Activated T-helper 2 cell treated with anti-CD3 and anti-CD28 coated beads, Interferon-gamma antibody, Interleukin-2, Interleukin-4, amounts not matched to agents 10 μg/mL and 5 μg/mL and 100 μg/mL, durations not matched to agents 14 hours and 24 hours and 36 hours (primary cell): ENCODE measurements at places on chromosomes 4 and X. TPM values are rescaled to one million over a fixed set of nuclear protein-coding genes. Genes with fewer than 3 reads are reported as not detected.

The HTN1 gene
- not detected in 2 replicates for total RNA-seq

DNA sequence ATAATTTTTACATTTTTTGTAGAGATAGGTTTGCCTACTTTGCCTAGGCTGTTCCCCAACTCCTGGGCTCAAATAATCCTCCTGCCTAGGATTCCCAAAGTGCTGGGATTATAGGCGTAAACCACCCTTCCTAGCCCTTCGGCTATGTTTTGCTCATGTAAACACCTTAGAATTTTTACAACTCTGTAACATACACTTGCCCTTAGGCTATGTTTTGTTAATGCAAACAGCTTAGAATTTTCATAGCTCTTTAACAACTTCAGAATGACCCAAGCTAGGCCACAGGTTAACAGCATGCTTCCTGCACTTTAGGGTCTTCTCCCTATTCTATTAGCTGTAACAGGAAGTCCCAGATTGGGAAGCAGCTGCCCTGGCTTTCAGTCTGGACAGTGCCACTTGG lies 24.2 kb downstream of the KLHL15 start:
- no peaks in the 10 kb centered on the region for H3K27me3 ChIP-seq
- H3K4me1 ChIP-seq = peaks cover 21% of the 10 kb centered on the region
- DNase-seq = no peak
- no peak overlapping the region for H3K27ac ChIP-seq
- H3K4me3 ChIP-seq = no peak overlapping the region
- peaks cover 37% of the 10 kb centered on the region for H3K36me3 ChIP-seq

DNA sequence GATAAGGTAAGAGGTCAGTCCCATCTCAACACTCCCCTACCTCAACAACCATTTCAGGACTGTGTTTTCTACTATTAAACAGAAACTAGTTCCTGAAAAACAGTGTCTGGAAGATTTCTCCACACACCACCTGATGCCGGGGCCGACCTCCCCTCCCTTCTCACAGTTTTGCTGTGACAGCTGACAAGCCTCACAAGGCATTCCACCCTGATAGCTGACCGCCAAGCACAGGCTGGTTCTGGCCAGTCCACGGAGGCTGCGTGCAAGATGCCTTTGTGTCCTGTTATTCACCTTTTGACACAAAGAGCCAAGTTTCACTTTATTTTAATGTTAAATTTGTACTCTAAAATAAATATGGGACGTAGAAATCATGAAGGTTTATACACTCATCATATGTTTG lies 758.6 kb downstream of the PDHA2 start:
- no peaks in the 10 kb centered on the region for H3K36me3 ChIP-seq
- no peaks in the 10 kb centered on the region for H3K27me3 ChIP-seq
- no peaks in the 10 kb centered on the region for H3K4me1 ChIP-seq
- H3K27ac ChIP-seq = no peak overlapping the region
- H3K4me3 ChIP-seq = no peak overlapping the region

The DSPP gene
- not detected in 2 replicates for total RNA-seq

The PAGE4 gene
- total RNA-seq = not detected in 2 replicates

DNA sequence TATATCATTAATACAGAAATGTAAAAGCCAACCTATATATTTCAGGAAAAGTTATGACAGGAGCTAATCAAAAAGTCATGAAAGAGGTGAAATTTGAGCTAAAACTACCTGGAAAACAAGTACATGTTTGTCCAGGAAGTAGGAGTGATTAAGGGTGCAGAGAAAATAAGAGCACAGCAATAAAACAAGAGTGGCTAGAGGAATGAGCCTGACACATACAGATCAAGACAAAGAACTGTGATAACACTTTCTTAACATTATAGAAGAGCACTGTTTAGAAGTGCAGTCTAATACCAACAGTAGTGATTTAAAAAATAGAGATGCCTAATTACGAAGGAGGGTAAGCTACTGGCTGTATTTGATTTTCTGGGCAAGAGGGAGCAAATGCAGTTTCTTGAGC lies 125.1 kb downstream of the WDFY3 start:
- no peaks in the 10 kb centered on the region for H3K36me3 ChIP-seq
- no peaks in the 10 kb centered on the region for H3K4me1 ChIP-seq
- DNase-seq = no peak
- no peak overlapping the region for H3K27ac ChIP-seq
- no peak overlapping the region for H3K4me3 ChIP-seq

DNA sequence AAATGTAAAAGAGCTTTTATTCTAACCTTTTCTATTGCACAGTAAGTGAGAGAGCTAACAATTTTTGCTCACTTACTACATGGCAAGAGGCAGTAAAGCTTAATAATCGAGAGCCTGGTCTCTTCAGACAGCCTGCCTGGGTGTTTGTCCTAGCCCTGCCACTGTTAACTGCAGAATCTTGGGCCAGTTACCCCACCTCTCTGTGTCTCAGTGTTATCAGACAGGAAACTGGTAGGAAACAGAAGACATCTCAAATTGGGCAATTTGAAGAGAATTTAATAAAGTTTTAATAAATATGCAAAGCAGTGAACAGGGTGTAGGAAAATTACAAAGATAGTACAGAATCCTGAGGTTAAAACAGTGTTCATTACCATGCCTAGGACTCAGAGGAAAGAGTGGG lies 13.4 kb downstream of the STAP1 start:
- H3K4me1 ChIP-seq = peaks cover 47% of the 10 kb centered on the region
- H3K36me3 ChIP-seq = peaks cover 51% of the 10 kb centered on the region

The SHOX gene
- total RNA-seq = not detected in 2 replicates

DNA sequence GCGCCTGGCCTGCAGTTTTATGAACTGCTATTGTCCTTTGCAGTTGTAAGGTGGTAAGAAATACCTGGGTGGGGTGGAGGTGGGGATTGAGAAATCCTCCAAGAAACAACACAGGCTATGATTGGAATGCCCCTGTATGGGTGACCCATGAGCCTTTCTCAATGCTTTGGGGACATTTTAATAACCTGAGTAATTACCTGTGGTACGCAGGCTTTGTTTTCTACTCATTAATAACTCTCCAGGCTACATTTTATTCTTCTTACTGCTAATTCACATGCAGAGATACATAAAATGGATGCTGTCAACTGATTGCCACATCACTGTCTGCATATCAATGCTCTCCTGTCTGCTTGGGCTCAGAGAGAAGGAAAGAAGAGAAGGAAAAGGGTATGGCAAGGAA lies 41.8 kb downstream of the PHEX start:
- H3K36me3 ChIP-seq = peaks cover 5% of the 10 kb centered on the region
- no peaks in the 10 kb centered on the region for H3K27me3 ChIP-seq
- H3K27ac ChIP-seq = no peak overlapping the region
- no peak for DNase-seq
- H3K4me3 ChIP-seq = no peak overlapping the region

DNA sequence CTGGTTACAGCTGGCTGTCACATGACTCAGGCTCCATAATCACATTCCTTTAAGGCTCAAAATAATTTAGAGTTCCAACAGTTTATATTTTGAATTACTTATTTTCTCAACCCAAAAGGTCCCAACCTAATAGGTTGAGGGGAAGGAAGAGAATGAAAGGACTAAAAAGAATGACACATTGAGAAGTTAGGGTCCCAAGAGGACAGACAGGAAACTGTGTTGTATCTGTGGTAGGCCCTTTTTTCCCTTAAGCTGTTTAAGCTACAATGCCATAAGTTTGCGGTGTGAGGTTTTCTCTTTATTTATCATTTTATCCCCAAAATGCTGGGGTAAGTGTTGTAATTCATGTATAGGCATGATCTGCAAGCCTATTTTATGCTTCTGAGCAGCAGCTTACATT lies 290.2 kb downstream of the ZNF674 start:
- H3K27me3 ChIP-seq = no peaks in the 10 kb centered on the region
- no peak overlapping the region for H3K27ac ChIP-seq
- peaks cover 1% of the 10 kb centered on the region for H3K4me1 ChIP-seq

- H3K4me1 ChIP-seq = no peaks in the 10 kb centered on the region
- no peaks in the 10 kb centered on the region for H3K36me3 ChIP-seq
- no peaks in the 10 kb centered on the region for H3K27me3 ChIP-seq
- H3K4me3 ChIP-seq = no peak overlapping the region
- no peak for DNase-seq
- no peak overlapping the region for H3K27ac ChIP-seq
These were observed 1310.7 kb upstream of the TENM3 start for GRCh38 chr4:180932370-180933001.

DNA sequence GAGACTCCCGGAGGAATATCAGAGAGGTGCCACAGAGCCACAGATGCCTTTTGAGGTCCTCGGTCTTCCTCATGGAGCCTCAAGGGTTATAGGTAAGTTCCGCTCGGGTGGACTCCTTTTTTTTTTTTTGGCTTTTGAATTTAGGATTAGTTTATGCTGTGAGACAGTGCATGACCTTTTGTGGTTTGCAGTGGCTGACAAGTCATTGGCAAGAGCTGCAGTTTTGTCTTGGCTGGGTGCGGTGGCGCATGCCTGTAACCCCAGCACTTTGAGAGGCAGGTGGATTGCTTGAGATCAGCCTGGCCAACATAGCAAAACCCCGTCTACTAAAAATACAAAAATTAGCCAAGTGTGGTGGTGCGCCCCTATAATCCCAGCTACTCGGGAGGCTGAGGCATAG lies 4.5 kb upstream of the GRSF1 start:
- H3K4me1 ChIP-seq = peaks cover 28% of the 10 kb centered on the region
- no peak overlapping the region for H3K4me3 ChIP-seq
- no peak for DNase-seq
- H3K27me3 ChIP-seq = no peaks in the 10 kb centered on the region
- H3K27ac ChIP-seq = peak overlapping the region; percentile 30
- H3K36me3 ChIP-seq = no peaks in the 10 kb centered on the region

The TLR8 gene
- total RNA-seq = not detected in 2 replicates

DNA sequence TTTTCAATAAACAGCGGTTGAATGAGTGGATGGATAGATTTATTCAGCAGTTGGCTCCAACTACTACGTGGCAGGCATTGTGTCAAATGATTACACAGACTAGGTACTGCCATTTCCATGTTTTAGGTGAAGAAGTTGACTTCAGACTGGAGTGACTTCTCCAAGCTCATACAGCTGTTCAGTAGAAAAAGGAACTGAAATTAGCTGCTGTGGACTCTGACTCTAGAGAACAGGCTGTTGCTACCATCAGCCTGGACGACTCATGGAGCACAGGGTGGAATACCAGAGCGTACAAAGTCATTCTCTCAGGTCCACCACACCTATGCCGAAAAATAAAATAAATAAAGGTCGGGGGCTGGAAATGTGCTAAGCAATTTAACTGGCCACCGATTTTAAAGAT lies 45.3 kb downstream of the TENM3 start:
- no peak for DNase-seq
- H3K36me3 ChIP-seq = no peaks in the 10 kb centered on the region
- H3K4me1 ChIP-seq = no peaks in the 10 kb centered on the region
- H3K27ac ChIP-seq = no peak overlapping the region

DNA sequence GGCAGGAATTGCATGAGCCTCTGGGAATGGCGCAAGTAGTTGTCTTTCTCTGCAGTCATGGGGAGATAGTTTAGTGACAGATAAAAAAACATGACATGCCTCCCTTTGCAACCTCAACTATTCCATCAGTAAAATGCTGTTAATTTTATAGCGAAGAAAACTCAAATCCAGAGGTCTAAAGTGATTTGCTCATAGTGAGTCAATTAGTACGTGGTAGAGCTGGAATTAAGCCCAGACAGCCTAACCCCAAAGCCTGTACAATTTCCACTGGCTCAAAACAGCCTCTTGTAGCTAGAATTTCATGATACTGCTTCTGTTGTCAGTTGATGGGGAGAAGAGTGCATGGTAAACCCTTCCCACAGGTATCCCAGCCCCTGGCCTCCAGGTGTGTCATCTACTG lies 81.3 kb upstream of the TRPC5 start:
- H3K4me3 ChIP-seq = no peak overlapping the region
- no peak for DNase-seq
- no peak overlapping the region for H3K27ac ChIP-seq
- H3K36me3 ChIP-seq = no peaks in the 10 kb centered on the region

DNA sequence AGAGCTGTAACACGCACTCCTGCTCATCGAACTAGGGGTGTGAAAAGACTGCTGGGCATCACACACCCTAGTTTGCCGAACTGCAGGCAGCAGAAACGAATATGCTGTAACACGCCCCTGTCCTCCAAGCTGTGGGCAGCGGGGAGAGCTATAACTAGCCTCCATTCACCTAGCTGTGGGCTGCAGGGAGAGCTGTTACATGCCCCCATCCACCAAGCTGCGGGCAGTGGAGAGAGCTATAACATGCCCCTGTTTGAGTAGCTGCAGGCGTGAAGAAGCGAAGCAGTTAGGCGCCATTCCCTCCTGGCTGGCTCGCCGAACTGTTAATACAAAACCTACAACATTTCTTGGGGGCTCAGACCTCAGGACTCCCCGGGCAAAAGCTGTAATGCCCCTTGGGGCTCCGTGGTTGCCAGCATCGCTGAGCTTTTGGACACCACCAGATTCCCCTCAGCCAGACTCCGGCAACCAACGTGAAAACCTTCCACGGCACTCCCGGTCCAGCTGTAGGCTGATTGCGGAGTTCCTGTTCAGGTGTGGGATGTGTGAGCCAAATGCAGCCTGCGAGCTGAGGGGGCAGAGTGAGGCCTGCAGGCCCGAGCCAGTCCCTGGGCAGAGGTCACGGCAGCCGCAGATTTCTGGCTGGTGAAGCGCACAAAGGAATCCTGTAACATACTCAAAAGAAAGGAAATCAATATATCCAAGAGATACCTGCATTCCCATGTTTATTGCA lies 41.1 kb upstream of the ANKRD17 start:
- H3K36me3 ChIP-seq = no peaks in the 10 kb centered on the region
- no peak overlapping the region for H3K27ac ChIP-seq
- H3K4me3 ChIP-seq = no peak overlapping the region
- H3K4me1 ChIP-seq = no peaks in the 10 kb centered on the region

The F8A2 gene
- not detected in 2 replicates for total RNA-seq

The CDX4 gene
- not detected in 2 replicates for total RNA-seq

GRCh38 chrX:77143907-77144306 lies 303.3 kb upstream of the FGF16 start:
- no peaks in the 10 kb centered on the region for H3K27me3 ChIP-seq
- DNase-seq = no peak
- no peaks in the 10 kb centered on the region for H3K36me3 ChIP-seq
- no peak overlapping the region for H3K4me3 ChIP-seq
- H3K4me1 ChIP-seq = no peaks in the 10 kb centered on the region

DNA sequence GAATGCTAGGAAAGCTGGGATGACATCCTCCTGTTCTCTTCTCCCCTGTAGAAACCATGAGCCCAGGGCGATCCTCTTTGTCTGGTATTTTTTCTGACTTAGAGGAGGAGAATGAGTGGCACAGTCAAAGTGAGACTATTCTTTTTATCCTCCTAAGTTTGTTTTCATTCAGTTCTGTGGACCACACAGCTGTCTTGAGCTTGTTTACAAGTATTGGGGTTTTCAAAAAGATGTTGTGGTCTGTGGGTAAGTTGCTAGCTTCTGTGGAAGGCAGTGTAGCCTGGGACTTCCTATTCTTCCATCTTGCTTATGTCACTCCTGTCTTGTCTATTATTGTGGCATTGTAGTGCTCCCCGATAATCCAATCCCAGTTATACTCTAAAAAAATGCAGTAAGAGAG lies 223.0 kb downstream of the PAPSS1 start:
- H3K4me3 ChIP-seq = no peak overlapping the region
- H3K27ac ChIP-seq = no peak overlapping the region
- H3K4me1 ChIP-seq = peaks cover 9% of the 10 kb centered on the region

- no peaks in the 10 kb centered on the region for H3K36me3 ChIP-seq
- H3K4me3 ChIP-seq = no peak overlapping the region
- DNase-seq = no peak
- H3K27ac ChIP-seq = no peak overlapping the region
These were observed 20.4 kb upstream of the WAS start for GRCh38 chrX:48663241-48663640.
